Activated CD8-positive, alpha-beta memory T cell treated with anti-CD3 and anti-CD28 coated beads for 1 hour (primary cell): ENCODE measurements at places on chromosomes 12 and 14.

DNA sequence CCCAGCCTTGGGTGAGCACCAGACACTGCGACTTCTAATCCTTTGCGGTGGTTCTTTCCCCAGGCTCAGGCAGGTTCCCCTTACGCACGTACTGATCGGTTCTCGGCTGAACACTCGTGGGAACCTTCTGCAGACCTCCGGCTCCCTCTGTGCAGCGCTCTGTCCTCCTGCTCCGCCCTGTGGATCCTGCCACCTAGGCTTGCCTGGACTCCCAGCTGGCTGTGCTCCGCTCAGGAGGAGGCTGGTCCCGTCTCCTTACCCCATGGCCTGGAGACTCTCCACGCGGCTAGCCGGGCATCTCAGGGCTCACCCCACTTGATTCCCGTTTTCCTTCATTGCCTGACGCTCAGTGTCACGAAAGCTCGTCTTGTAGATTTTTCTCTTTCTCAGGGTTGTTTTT, 34.7 kb downstream of the TNFAIP2 start:
- DNase-seq = no peak

GRCh38 chr12:45944771-45945170, 45.6 kb downstream of the SCAF11 start:
- DNase-seq = no peak

- DNase-seq = no peak
These were observed 77.4 kb downstream of the BBS10 start for GRCh38 chr12:76270657-76271358.

DNA sequence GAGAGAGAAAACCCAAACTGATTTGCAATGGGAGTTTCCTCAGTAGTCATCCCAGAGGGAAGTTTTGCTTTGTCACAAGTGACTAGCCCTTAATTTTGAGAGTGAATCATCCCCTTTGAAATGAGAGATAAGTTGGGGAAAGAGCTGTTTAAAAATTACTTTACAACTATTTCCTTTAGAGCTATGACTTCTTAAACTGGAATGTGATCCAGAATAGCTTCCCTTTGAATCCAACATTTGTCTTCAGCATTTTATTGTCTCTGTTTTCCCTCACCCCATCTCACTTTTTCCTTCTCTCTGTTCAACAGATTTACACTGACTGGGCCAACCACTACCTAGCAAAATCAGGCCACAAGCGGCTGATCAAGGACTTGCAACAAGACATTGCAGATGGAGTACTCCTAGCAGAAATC, 109.3 kb downstream of the NAV3 start:
- no peak for DNase-seq

GRCh38 chr12:60216226-60216625, 620.4 kb downstream of the SLC16A7 start:
- no peak for DNase-seq

DNA sequence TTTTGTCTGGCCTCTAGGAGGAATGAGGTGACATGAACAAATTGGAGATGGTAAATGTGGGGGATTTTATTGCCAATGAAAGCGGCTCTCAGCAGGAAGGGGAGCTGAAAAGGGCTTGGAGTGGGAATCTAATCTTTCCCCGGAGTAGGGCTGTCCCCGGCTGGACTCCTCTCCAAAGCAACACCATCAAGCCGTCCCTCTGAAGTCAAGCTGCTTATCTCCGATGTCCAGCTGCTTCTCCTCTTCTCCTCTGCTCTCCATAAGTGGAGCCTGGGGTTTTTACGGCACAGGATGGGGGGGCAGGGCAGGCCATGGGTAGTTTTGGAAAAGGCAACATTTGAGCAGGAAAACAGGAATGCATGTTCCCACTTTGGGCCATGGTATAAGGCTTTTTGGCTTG, 113.5 kb downstream of the TMEM132D start:
- no peak for DNase-seq

DNA sequence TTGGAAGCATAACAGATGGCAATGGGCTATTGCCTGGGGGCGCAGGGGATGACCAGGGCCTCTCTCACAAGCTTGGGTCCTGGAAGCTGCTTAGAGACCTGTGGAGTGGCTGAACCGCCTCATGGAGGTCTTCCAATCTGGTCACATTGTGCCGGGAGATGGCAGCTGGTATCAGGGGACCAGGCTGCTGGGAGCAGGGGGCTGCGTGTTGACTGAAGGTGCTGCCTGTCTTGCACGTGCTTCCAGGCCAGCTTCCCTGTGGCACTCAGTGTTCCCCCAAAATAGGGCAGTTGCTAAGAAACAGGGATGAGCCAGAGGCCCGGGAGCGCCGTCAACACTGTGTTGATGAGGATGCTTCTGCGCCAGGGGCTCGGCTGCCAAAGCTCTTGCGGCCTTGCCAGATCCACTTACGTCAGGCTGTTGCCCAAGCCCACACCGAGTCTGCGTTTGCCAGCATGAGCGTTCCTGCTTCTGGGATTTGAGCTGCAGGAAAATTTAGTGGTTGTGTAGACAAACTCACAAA, 39.8 kb downstream of the ELK3 start:
- DNase-seq = no peak

GRCh38 chr14:101043891-101044290, 140.4 kb upstream of the RTL1 start:
- DNase-seq = no peak

- no peak for DNase-seq
These were observed 17.7 kb upstream of the TSPAN11 start for GRCh38 chr12:30908722-30909348.

GRCh38 chr14:63551332-63551731, 8.2 kb upstream of the PPP2R5E start:
- DNase-seq = no peak

DNA sequence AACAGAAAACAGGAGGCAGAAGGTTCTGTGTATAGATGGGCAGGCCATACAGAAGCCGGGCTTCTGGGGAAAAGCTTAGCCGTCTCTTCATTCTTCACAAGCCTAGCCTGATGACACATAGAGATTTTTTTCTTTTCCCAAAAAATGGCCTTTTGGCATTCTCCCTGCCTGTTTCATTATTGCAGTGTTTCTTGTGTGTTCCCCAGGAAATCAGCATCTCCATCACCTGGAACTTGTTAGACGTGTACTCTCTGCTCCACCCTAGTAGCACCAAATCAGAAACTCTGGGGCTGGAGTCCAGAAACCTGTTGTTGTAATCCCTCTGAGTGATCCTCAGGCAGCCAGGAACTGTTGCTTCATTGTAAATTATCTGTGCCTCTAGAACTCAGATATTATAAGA, 388.1 kb downstream of the CCDC91 start:
- DNase-seq = no peak

DNA sequence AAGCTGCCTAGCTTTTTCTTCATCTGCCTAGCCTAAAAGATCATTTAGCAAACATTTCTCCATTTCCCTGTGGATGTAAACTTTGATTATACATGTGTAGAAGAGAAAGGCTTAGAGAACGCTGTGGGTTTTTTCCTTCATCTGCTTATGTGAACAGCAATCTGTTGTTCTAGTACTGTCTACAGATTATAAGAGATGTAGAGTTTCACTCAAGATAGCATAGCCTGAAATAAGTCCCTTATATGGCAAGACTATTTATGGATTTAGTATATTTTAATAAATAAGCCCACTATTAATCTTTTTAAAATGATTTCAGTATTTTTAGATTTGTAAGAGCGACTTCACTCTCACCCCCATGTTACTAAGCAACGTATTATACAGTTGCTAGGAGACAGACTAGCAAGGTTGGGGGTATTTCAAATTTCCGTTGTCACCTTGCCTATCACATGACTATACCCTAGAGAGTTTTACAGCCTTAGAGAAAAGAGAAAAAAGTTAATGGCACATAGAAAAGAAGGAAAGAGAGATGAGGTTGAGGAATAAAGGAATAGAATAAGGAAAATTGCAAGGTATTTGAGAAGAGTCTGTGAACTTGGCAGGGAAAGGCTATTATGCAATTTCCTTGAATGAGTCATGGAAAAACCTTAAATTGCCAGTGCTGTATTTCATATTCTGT, 12.2 kb upstream of the TUBA1A start:
- DNase-seq = no peak

GRCh38 chr12:87758271-87758670, 270.9 kb downstream of the C12orf50 start:
- no peak for DNase-seq

GRCh38 chr12:87849074-87849473, 180.1 kb downstream of the C12orf50 start:
- DNase-seq = no peak

GRCh38 chr12:64577046-64577445, 33.2 kb upstream of the RASSF3 start:
- DNase-seq = no peak

GRCh38 chr12:16568873-16569272, 37.1 kb downstream of the LMO3 start:
- DNase-seq = no peak

GRCh38 chr12:101694297-101694848, 3.1 kb upstream of the CHPT1 start:
- no peak for DNase-seq

DNA sequence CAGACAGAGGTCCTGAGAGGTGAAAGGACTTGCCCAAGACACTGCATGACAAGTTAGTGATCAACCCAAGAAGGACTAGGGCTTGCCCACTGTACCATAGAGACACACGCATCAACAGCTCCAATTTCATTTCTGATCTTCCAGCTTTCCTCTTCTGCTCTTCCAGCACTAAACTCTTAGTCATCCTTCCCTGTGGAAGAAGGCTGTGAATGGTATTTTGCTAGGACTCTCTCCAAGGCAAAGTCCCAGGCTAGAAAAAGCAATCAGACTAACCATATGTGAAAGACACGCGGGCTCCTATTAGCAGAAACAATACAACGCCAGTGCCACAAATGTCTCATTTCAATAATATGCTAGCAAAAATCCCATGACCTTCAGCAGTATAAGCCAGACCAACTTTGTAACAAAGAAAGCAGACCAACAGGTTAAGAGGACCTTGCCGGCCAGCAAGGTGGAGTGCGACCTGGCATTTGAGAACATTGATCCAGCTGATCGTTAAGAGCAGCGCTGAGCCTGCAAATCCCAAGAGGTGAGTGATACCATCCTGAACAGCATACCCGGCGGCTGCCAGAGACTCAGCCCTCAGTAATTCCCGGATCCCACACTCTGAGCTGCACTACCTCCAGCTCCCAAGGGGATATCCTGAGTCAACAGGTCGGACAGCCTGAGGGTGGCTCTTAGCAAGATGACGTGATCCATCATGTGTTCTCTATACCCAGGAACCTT, 132.5 kb downstream of the FOXN3 start:
- DNase-seq = no peak

- no peak for DNase-seq
These were observed 35.8 kb downstream of the ACSM4 start for GRCh38 chr12:7339675-7340074.

- DNase-seq = no peak
These were observed 41.5 kb upstream of the ANKS1B start for GRCh38 chr12:100026241-100026640.

- DNase-seq = no peak
These were observed 134.4 kb upstream of the OR4E1 start for GRCh38 chr14:21807975-21808374.

DNA sequence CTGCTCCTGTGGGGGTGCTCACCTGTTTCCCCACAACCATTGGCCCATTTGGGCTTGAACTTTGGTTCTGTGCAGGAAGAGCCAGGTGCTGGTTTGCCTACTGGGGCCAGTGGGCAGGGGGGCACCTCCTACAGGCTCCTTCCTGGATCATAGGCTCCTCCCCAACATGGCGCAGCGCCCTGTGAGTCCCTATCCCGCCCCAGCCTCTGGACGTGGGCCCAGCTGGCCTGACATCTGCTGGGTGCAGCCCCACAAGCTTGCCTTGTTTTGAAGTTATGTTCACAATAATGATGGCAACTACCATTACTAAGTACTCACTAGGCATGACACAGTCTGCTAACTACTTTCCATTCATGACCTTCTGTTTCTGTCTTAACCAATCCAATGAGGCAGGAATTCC, 147.8 kb downstream of the RBM19 start:
- no peak for DNase-seq

DNA sequence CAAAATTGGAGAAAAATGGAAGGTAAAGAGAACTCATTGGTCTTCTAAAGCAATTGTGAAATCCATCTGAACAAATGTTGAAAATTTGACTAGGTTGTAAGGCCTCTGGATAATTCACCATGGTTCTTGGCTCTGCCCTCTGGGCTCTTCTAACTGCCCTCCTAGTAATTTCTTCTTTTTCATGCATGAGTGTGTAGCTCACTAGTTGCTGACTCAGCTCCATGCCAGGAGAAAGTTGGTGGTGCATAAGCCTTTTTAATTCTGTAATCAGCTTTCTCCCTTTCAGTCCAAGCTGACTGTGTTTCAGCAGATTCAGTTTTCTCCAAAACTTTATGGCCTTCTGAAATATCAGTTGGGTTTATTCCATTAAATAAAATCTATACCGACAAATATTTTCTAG, 877.8 kb upstream of the ATXN7L3B start:
- no peak for DNase-seq

DNA sequence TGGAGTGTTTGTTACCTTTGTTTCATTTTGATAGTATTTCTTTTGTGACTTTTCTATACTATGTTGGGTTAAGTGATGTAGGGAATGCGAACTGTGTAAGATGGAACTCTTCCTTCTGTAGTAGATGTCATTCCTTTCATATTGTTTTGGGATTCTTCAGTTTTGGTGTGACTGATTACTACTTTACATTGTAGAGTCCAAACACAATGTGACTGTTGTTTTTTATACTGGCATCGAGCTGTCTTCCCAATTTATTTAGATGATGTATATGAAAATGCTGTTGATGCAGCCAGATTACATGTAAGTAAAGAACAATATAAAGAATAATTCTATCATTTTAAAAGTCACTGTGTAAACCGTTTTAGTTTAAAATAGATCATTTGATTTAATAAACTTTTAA, 34.7 kb downstream of the WASHC4 start:
- DNase-seq = no peak

- no peak for DNase-seq
These were observed 7.3 kb downstream of the CAND1 start for GRCh38 chr12:67276421-67276820.

DNA sequence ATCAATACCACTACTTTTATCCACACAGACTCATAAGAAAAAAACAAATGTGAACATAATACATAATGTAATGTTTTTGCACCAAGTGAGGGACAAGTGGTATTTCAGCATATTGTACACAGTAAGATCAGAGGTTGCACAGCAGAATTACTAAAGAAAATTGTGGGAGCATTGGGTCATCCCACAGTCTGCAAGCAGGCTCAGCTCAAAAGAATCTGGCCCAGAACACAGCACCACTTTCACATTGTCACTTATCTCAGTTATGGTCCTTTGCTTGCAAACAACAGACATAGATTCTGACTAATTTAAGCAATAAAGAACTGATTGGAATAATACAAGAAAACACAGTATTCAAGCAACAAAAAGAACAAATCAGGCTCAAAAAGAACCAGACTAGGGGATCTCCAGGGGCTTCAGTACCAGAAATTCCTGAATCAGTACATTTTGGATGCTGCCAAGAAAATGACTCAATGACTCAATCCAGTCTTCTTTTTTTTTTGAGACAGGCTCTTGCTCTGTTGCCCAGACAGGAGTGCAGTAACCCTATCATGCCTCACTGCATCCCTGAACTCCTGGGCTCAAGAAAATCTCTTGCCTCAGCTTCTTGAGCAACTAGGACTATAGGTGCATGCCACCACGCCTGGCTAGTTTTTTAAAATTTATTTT, 42.9 kb upstream of the EEA1 start:
- DNase-seq = no peak
